SK-N-SH treated with all-trans-retinoic acid at 6 μM for 48 hours (cell line): ENCODE measurements at places on chromosomes 11 and 22.

DNA sequence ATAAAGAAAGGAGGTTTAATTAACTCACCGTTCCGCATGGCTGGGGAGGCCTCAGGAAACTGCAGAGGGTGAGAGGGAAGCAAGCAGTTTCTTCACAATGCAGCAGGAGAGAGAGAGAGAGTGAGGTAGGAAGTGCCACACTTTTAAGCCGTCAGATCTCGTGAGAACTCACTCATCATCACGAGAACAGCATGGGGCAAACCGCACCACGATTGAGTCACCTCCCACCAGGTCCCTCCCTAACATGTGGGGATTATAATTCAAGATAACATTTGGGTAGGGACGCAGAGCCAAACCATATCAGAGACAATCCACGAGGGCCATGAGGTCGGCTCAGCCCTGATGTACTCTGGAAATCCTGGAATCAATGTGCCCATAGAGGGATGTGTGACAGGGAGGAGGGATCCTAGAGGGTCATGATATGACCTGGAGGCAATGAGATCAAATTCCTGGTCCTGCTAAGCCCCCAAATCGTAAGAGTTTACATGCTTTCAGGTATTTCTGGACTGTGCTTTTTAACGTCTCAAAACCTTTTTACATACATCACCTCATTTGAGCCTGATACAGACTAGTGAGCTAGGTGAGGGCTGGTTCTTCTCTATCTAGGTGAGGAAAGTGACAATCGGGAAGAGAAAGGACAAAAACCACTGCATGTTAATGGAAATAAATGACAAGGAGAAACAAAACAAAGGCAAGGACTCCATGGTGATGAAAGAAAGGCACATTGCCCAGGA is 19.5 kb upstream of the RASSF10 start:
- ATAC-seq = no peak

- no peak for ATAC-seq
These were observed 800.9 kb upstream of the CHORDC1 start for GRCh38 chr11:91023731-91024130.

DNA sequence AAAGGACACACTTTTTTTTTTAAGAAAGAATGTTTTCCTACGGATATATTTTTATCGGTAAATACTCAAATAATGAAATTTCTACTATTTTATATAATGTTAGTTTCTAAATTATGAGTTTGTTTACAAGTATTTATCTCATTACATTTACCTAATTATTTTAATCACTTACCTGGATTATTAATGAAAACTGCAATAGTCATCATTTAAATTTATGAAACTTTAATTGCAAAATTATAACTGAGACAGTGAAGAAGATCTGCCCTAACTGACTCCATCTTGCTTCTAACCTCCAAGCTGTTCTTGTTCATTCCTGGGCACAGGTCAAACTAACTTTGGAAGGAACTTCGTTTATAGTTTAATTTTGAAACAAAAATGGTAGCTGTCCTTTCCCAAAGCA is 25.2 kb upstream of the VSTM5 start:
- ATAC-seq = no peak

DNA sequence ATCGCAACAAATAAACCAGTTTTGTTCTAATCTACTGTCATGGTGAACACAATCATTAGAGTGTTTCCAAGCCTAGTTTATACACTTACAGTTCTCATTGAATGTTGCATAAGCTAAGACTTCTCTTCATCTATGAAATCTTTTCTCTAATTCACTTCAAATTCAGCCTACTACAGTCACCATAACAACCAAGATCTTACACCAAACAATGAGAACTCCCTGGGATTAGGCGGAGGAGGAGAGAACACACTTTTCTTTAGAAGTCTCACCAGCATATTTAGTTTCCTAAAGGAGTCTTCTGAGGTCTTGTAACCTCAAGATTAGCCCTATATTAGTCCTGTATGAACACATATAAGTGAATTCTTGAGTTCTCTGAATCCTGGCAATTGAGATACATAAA is 1889.7 kb downstream of the LRRC4C start:
- ATAC-seq = no peak

GRCh38 chr11:44694443-44694842 is 32.3 kb upstream of the TSPAN18 start:
- no peak for ATAC-seq

GRCh38 chr11:29002816-29003215 is 894.6 kb downstream of the METTL15 start:
- no peak for ATAC-seq

DNA sequence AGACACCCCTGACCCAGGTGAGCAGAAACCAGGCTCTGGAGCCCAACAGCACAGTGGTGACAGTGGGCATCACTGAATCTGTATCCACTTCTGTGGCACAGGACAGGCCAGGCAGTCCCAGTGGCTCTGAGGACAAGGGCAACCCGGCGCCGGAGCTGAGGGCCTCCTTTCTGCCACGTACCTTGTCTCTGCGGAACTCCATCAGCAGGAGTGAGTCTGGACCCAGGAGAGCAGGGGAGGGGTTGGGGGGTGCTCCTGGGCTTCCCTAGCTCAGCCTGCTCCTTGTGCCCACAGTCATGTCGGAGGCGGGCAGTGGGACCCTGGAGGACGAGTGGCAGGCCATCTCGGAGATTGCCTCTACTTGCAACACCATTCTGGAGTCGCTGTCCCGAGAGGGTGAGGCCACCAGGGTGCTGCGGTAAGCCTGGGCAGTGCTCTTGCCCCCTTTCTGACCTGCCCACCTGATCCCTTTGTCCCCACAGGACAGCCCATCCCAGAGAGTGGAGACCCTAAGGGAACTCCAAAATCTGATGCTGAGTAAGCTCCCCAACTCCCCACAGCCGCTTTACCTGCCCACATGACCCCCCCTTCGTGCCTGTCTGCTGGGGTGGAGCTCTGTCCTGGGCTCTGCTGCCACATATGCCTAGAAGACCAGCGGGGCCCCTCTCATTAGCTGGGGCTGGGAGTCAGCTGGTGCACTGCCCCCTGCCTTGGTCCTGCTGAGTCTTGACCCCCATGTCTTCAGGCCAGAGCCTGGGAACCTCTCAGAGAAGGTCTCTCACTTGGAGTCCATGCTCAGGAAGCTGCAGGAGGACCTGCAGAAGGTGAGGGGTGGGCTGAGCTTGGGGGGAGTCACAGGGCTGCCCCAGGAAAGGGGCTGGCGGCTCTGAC is 12.0 kb downstream of the SIPA1 start:
- no peak for ATAC-seq

GRCh38 chr11:14413307-14414069 is 54.5 kb upstream of the RRAS2 start:
- ATAC-seq = no peak

- no peak for ATAC-seq
These were observed 9.7 kb upstream of the LRP5 start for GRCh38 chr11:68302670-68303069.

DNA sequence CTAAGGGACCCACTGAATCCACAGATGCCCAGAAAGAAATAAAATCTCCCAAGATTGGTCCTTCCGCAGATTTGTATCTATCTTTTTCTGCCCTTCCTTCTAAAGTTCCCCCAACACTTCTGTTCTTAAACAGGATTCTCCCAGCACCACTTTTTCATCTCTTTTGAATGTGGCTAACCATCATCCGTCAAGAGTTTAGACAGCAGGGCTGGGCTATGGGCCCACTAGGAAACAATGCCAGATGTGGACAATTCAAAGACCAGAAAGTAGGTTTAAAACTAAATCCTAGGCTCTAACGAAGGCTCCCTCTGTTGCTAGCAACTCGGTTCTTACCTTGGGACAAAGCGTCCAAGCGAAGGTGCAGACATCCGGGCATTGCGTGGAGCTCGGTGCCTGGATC is 100.0 kb downstream of the AMBRA1 start:
- ATAC-seq = 0 out of 3 replicates have a peak, but pooled peaks have one; percentile 15

GRCh38 chr11:8597182-8597581 is 3.2 kb upstream of the STK33 start:
- no peak for ATAC-seq

DNA sequence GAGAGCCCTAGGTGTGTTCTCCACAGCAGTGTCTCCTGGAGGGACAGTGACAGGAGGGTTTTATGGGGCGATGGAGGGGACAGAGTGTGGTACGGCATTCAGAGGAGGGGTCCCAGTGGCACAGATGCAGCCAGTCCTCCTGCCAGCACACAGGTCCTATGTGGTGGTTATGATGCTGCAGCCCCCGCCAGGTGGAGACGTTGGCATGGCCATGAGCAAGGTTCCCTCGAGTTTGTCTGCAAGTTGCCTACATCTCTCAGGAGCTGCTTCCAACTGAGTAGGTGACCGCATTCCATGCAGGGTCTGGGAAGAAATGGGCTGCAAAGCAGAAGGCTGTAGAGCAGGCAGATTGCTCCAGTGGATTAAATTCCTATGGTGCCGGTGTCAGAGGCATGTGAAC is 646.0 kb downstream of the TBC1D22A start:
- no peak for ATAC-seq

- no peak; the same call in 2 of the 3 replicates for ATAC-seq
These were observed 708 bp downstream of the MAML2 start for GRCh38 chr11:96342014-96342960.

- ATAC-seq = no peak
These were observed 13.7 kb downstream of the AMOTL1 start for GRCh38 chr11:94781837-94782236.

DNA sequence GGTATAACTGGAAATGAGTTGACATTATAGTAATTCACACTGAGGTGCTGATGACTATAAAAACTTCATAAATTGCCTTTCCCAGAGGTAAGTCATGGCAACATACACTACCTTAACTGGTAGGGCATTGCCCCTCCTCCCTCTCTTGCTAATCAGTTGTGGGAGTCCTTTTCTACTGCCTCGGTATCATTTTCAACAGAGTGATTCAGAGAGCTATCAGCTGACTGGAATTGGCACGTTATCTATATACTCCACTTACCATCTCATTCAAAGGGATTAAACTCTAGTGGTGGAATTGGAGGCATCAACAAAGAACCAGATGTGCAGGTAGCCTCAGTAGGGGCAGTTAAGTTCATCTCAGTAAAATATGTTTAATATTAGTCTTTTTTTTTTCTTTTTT is 8.0 kb upstream of the NUP160 start:
- no peak for ATAC-seq

GRCh38 chr22:30887453-30887852 is 81.1 kb downstream of the MORC2 start:
- ATAC-seq = no peak

GRCh38 chr11:72333661-72334060 is 89.7 kb upstream of the PHOX2A start:
- peak; percentile 82 for ATAC-seq

GRCh38 chr22:43476341-43476740 is 64.5 kb downstream of the MPPED1 start:
- no peak for ATAC-seq

GRCh38 chr11:23013509-23013908 is 153.2 kb upstream of the CCDC179 start:
- ATAC-seq = no peak

GRCh38 chr11:130574740-130575139 is 126.3 kb downstream of the ADAMTS15 start:
- ATAC-seq = no peak

DNA sequence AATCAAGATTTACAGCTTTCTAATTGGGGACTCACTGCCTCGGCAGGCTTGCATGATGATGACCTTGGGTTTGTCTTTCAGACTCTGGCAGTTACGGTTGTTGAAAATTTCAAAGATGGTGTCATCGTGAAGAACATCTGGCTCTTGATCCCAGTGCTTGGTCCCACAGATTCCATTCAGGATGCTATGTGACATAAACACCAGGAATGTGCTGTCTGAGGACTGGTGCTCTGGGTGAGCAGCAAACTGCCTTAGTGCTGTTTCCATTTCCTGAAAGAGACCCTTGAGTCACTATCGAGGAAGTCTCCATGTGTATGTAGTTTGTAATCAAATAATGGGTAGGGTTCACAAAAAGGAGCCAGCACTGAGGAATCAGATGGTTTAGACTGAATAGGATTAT is 7.1 kb downstream of the CASP12 start:
- no peak for ATAC-seq

DNA sequence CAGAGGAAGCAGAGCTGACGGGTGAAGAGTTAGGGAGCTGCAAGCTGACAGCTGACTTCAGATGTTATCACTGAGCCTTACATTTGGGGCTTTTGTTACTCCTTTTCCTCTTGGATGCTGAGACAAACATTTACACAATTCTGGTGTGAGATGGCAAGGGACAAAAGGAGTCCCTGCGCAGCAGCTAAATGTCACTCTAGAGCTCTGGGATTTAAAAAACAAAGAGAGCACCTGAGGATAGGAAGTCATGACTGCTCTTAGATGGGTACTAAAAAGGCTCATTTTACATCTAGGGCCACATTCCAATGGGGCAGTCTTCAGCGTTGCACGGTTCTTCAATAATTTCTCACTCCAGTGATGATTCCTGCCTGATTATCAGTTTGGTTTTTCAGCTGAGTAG is 204.5 kb downstream of the RAB38 start:
- no peak for ATAC-seq
